ENCODE measurements at places on chromosomes 2 and 18.

GRCh38 chr2:29218071-29218470 is 102.9 kb downstream of the CLIP4 start:
- DNase-seq = no peak

GRCh38 chr18:62486290-62486964 is 36.4 kb upstream of the ZCCHC2 start:
- DNase-seq = no peak

GRCh38 chr2:133265432-133265949 is 302.8 kb downstream of the NCKAP5 start:
- no peak for DNase-seq

- no peak for DNase-seq
Measured at GRCh38 chr2:132547090-132547687, 122.8 kb downstream of the LYPD1 start.

GRCh38 chr2:201642086-201642578 is 1.2 kb downstream of the TMEM237 start:
- no peak for DNase-seq

GRCh38 chr2:58228299-58228698 is 12.8 kb downstream of the FANCL start:
- DNase-seq = no peak

DNA sequence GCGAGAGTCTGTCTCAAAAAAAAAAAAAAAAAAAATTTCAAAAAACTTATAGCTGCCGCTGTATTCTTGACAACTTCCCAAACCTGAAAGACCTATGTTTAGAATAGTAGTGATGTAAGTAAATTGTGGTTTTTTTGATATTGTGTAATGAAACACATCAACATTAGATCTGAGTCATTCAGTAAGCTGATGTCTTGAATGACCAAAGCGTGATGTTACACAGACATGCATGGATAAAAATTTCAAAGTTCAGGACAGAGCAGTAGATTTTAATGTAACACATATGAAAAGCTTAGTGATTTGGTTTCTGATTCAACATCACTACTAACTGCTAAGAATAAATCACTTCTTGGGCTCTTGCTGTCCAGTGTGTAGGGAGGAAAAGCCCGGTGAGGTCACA is 69.3 kb upstream of the MEX3C start:
- DNase-seq = no peak

DNA sequence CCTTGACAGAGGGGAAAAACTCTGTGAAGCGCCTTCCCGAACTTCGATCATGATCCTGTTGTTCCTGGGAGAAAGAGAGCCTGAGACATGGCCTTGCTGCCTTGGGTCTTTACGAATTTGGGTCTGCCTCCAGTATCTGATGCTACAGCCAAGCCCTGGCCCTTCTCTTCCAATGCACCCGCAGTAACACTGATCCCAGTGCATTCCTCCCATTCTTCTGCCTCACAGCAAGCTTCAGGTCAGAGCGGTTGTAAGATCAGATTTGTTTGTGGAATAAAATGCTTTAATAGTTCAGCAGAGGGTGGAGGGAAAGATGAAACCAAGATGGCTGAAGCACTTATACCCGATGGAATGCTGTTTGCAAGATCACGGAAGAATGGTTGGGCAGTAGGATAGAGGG is 196.7 kb upstream of the SIX2 start:
- no peak for DNase-seq

DNA sequence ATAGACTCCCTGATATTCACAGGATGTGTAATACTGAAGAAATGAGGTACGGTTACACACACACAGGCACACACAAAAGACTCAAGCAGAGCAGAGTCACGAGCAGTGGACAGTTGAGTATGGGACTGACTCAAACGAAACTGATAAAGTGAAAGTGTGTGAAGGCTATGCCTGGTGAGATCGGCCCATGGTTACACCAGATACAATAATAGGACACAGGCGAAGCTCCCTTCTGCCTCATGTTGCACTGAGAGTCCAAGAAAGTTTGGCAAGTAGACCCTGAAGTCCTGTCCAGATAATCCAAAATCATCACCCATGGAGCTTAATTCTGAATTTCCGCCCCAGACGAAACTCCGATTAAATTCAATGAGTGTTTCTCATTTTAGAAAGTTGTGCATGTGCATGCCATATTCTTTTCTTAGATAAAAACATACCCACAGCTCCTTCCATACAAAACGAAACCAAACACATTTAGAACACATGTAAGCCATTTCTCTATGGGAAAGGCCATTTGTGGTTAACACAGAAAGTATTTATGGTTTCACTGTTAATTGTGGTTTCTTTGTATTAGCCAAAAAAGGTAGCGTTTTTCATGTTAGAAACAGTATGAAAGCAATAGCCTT is 567.6 kb downstream of the PLCL1 start:
- no peak for DNase-seq

DNA sequence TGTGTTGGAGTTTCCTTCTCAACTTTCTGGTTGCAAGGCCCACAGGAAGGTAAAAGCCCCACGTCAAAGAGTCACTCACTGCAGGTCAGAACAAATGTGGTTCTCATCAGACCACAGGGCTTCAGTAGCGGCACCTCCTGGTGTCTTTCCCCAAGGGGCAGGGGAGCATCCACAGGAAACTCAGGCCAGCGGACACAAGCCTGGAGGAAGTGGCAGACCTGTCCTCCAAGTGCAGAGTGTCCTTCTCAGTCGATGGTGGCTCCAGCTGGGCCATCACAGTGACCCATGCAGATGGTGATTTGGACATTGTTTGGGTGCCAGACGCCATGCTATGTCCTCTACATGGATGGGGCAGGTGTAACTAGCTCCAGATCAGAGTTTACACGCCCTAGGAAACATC is 84.9 kb downstream of the ACKR3 start:
- no peak for DNase-seq

GRCh38 chr2:167703441-167703840 is 544.0 kb downstream of the STK39 start:
- no peak for DNase-seq

DNA sequence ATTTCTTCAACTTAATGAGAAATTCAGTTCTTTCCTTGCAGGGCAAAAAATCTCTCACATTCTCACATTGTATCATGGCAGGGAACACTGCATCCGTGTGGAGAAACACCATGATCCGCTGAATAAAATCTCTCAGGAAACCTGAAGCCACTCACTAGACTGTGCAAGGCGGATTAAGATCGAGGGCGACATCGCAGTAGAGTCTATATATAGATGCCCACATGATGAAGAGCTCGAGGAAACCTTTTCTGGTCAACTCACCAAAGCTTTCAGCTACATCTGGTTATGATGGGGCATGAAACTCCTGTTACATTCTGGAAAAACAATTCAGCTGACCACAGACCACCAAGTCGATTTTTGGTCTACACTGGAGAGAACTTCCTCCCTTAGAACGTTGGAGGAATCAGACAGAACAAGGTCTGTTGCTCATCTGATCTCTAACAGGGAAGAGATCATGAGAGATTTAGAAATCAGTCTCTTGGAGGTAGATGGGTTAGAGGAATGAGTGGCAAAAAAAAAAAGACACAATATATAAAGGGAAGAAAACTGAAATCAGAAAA is 162.9 kb upstream of the ZNF516 start:
- no peak for DNase-seq

- DNase-seq = no peak
Measured at GRCh38 chr18:37420315-37420880, 145.2 kb downstream of the CELF4 start.

GRCh38 chr2:109089602-109090300 is 39.3 kb upstream of the SH3RF3 start:
- no peak for DNase-seq

DNA sequence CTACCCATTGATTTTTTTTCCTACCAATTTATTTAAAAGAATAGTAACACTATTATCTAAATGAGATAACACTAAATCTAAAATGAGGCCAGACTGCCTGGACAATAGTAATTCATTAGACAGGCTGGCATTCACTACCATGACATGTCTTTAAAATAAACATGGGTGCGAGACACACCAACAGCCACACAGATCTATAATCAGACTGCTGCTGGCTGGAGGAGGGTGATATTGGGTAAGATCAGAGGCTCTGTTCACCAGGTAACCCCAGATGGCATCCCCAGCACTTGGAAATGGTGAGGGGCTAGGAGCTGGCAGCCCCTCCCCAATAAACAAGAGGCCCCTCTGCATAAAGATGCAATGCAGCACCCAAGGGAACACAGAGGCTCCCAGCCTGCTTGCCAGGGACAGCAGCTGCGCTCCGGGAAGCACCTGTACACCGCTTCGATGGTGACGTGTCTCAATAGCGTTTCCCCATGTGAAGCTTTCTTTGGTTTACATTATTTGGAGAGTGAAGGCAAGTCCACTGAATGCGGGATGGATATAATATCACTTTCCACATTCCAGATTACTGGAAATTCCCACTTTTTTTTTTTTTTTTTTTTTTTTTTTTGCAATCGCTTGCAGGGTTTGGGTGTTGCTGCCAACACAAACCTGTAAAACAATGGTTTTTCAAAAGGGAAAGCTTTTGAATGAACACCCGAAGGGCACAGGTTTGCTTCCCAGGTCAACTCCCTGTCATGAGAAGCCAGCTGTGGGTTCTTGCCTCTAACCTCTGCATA is 159.0 kb downstream of the ZNF516 start:
- no peak for DNase-seq

GRCh38 chr2:72893594-72894319 is 6.5 kb downstream of the SPR start:
- DNase-seq = no peak

DNA sequence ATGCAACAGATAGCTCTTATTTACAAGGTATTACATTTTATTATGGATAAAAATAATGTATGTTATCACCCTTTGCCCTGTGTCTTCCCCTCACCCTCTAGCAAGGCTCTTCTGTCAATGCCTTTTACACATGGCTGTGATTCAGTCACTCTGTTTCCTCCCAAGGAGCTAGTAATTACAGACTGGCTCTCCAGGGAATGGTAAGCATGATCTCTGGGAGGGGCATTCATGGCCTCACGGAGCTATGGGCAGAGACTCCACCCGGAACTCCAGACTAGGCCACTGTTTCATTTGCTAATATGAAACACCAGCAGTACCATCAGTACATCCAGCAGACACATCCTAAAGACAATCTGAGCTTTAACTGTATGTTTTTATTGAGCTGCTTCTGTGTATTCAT is 410.9 kb upstream of the CYRIA start:
- DNase-seq = no peak

DNA sequence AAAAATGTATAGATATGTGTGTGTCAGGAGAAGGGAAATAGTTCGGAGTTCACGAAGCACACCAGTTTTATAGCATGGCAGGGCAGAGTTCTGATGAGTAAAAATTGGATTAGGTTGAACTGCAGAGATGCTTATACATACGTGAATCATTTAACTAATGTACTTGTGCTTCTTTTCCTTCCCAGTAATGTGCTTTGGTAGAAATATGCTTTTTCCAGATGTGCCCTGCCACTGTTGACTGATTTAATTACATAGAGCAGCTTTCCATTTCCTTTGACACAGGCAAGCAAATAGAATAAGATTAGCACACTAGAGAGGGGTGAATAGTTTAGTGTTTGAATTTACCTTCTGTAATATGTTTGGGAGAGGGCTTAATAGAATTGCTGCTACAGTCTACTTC is 28.9 kb upstream of the ARMC9 start:
- DNase-seq = no peak

DNA sequence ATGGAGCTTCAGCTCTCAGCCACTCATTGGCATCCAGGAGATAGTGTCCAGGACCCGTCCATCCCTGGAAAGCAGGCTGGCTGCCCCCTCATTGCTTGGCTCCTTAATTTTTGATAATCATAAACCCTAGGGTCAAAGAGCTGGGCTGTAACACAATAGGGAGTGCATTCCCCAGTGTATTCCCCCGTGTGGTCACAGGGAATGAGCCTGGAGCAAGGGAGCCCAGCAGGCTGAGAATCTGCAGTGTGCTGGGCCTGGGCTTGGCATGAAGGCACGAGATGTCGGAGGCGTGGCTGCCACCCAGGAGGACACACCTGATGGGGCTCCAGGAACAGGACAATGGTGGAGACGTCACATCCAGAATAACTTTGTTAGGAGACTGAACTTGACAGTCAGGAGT is 18.7 kb downstream of the TPRKB start:
- DNase-seq = no peak

- DNase-seq = no peak
Measured at GRCh38 chr2:178700922-178701342, 106.3 kb downstream of the TTN start.

DNA sequence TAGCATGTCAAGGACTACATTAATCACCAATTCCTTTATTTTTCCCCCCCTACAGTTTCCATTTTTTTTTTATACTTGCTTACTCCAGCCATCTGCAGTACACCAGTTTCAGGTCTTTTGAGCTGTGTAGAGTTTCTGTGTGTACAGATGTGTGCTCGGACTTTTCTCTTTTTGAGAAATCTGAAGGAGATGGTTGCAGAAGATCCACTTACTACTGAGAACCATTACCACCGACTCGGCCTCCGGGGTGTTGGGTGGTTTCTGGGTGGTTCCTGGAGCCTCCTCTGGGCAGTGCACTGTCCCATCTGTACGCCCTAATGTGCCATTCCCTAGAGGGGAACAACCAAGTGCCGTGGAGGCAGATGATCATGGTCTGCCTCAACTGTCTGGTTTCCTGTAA is 15.4 kb upstream of the LYPD6B start:
- no peak for DNase-seq

GRCh38 chr2:143732076-143732475 is 602.9 kb downstream of the ARHGAP15 start:
- DNase-seq = no peak

DNA sequence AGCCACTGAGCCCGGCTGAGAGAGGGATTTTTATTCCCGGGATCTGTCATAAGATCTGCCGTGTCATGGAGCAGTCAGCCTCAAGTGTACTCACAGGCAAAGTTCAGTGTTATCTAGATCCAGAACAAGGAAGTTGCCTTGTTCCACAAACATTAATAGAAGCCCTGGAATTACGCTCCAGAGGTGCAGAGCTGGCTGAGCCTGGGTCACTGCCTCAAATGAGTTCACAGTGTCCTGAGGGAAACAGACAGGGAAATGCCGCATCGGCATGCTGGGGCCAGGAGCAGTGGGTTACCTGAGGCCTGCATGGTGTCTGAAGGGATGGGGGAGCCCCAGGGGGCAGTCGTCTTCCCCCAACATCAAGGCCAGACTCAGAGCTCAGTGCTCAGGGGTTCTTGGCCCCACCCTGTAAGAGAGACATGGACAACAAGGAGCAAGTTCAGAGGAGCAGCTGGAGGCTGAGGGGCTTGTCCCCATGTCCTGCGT is 42.7 kb upstream of the ODC1 start:
- DNase-seq = no peak

GRCh38 chr2:222521099-222521498 is 96.8 kb downstream of the SGPP2 start:
- no peak for DNase-seq

GRCh38 chr18:76468345-76469304 is 26.4 kb downstream of the ZNF516 start:
- no peak for DNase-seq

Measured in left renal pelvis (tissue), 4 donors.